ENCODE measurements at places on chromosomes 7 and 10.

DNA sequence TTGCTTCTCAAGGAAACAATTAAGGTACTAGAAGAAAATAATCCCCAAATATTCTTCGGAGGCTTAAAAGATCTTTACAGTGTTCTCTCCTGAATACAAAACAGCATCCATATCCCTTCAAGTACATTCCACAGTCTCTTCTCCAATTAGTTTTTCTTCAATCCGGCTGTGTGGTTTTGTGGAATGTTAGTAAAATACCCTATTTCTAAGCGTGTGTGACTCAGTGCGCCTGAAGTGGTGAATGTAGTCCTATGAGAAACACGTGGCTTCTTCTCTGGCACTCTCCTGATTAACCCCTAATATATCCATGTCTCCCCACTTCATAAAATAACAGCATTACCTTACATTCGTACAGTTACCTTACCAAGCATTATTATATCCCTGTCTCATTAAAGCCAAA is 570.2 kb downstream of the ARL4A start:
- no peak for DNase-seq

DNA sequence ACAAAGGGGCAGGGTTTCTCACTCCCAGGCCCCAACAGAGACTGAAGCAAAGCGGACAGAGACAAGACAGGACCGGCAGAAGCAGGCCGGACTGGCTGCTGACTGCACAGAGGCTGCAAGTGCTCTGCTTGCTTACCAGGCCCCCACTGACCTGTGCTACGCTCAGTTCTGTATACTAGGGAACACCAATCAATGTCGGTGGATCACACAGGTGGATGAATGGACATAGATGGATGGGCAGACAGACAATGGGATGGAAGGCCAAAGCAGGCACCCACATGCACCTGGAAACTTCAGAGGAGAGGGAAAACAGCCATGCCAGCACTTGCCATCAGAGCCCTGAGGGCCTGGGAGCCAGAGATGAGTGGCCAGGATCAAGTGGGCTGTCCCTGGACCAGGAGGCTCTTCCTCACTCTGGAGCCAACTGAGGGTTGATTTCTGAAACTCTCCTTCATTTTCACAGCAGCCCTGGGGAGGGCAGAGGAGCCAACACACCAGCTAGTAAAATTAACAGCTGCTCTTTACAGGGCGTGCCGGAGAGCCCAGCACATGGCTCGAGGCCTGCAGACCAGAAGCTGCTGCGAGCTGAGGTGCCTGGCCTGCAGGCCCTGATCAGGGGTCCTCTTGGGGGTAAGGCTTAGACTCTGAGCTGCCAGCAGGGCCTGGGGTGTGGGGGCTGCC is 243.6 kb downstream of the KCNMA1 start:
- DNase-seq: no peak

- no peak for DNase-seq
Observed at GRCh38 chr10:102612964-102613275, 31.4 kb upstream of the TRIM8 start.

GRCh38 chr10:22341190-22341925 is 3.9 kb upstream of the SPAG6 start:
- no peak for DNase-seq

DNA sequence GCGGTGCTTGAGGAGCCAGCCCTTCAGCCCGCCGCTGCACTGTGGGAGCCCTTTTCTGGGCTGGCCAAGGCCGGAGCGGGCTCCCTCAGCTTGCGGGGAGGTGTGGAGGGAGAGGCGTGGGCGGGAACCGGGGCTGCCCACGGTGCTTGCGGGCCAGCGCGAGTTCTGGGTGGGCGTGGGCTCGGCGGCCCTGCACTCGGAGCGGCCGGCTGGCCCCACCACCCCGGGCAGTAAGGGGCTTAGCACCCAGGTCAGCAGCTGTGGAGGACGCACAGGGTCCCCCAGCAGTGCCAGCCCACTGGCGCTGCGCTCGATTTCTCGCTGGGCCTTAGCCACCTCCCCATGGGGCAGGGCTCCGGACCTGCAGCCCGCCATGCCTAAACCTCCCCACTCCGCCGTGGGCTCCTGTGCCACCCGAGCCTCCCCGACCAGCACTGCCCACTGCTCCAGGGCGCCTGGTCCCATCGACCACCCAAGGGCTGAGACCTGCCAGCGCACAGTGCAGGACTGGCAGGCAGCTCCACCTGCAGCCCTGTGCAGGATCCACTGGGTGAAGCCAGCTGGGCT is 9.5 kb upstream of the GSTO1 start:
- DNase-seq: no peak

- DNase-seq: no peak
Observed at GRCh38 chr7:142863891-142864685, 9.2 kb downstream of the EPHB6 start.

- no peak for DNase-seq
Observed at GRCh38 chr7:151286148-151286547, 37.7 kb upstream of the SMARCD3 start.

GRCh38 chr7:391961-392524 is 102.1 kb downstream of the FOXL3 start:
- DNase-seq: no peak

GRCh38 chr7:33764752-33765451 is 140.4 kb upstream of the BMPER start:
- DNase-seq: no peak

GRCh38 chr7:30436518-30436917 is 42.1 kb downstream of the NOD1 start:
- no peak for DNase-seq

- DNase-seq: no peak
Observed at GRCh38 chr7:141702047-141702567, at the start of gene DENND11. TSS of gene DENND11 (minus strand) at chr7:141702166. CDS start at chr7:141702153, 13 bp downstream.

GRCh38 chr7:111985798-111986197 is 220.4 kb downstream of the DOCK4 start:
- DNase-seq: no peak

DNA sequence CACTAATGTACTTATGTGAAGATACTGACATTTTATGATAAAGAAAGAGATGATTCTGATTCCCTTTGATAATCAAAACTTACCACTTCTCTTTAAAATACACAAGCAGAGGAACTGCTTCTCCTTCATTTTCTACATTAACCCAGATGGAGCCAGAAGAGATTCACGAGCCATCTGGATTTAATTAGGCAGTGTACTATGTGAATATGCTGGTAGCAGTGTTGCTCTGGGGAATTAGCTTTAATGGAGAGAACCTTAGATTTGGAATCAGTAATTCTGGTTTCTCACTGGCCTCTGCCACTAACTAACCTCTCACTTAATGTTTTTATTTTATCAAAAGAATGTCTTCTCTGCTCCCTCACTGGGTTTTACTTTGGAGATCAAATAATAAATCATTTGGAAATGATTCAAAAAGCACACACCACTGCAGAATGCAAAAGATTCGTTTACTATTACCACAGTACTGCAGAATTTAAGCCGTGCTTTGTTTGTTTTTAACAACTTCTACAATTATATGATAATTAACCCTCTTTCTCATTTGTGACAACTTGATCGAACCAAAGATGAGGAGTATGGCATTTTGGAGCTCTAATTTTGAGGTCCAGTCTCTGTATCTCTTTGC is 77.5 kb upstream of the PHYHIPL start:
- no peak for DNase-seq

- DNase-seq: no peak
Observed at GRCh38 chr10:20879136-20879535, 18.0 kb downstream of the NEBL start.

DNA sequence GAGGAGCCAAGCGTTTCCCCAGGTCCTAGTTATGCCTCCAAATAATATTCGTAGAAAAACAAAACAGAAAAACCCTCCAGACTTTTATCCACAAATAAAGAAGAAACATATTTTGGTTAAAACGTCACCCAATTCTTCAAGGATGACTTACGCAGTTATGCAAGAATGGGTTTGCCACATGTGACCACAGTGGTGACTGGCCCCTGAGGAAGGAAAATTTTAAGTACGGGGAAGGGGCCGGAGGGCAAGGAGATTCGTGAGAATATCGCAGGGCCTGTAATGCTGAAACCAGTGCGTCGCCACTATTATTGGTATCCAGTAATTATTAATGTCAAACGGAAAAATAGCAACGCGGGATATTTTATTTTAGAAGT is 537 bp upstream of the MRPS24 start:
- DNase-seq: no peak

GRCh38 chr10:85105614-85106255 is 777.3 kb downstream of the CCSER2 start:
- no peak for DNase-seq

DNA sequence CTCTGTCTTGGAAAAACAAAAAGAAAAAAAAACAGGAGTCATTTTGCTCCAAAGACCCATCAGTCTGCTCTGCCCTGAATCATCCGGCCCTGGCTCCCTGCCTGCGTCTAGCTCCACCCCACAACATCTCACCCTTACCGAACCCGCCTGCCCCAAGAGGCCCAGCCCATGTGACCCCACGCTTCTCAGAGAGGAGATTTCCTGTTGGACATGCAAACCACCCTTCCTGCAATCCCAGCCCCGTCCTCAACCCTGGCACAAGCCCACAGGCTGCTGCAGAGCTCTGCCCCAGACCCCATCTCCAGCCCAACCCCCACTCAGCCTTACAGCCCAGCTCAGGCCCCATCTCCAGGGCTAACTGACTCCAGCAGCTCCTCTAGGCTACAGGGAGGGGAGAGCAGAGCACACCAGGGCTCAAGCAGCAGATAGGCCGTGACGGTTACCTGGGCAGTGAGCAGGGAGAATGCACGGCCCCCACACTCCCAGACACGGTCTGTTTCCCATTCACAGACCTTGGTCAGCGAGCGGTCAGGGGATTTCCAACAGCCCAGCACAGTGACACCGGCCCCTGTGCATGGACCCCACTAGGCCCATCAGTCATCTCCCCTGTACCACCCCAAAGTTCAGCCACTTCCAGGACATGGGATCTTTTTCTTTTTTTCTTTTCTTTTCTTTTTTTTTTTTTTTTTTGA is 69.9 kb upstream of the GTF2I start:
- no peak for DNase-seq

DNA sequence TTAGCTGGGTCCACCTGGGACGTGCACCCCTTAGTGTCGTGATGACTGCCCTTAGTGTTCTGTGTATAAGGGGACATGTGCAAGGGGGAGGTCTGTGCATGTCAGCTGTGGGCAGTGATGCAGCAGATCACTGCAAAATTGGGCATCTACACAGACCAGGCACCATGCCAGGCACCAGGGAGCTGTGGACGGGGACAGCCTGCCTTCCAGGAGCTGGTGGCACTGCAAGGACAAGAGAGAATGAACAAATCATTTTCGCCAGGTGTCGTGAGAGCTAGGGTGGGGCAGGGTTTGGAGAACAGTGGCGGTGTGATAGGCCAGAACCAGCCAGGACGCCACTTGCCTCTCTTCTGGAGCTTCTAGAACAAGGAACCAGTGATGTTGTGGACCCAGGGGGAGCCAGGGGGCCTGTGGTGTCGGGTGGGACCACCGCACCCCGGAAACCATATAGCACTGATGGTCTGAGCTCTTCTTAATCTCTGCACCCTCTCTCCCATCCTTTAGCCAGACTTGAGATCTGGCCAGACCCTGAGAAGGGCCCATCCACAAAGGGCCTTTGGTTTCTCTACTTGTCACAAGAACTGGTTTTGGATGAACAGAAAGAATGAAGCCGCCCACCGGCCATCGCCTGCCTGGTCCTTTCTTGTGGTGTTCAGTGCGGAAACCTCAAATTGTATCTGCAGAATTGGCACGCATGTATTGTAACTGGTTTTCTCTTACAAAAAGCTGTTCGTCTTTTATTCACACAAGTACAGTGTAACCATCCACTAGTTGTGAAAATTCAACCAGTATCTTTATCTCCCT is 30.7 kb downstream of the PRF1 start:
- no peak for DNase-seq

GRCh38 chr10:97612386-97612785 is 20.9 kb downstream of the MORN4 start:
- no peak for DNase-seq

GRCh38 chr10:3400348-3400747 is 227.8 kb upstream of the PITRM1 start:
- no peak for DNase-seq

DNA sequence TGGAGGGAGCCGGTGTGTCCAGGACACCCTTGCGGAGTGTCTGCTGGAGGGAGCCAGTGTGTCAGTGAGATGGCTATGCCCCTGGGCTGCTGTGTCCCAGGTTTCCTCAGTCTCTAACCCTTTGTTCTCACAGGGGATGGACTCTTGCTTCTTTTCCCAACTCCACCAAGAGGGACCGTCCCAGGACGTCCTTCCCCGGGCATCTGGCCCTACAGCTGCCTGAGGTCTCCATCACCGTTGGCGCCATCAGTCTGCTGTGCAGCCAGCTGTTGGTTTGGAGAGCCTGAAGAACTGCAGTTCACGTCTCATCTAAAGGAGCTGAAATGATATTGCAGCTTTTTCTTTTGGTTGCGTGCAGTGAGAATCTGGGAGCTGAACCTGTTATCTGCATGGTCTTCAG is 136.2 kb downstream of the VIPR2 start:
- DNase-seq: no peak

- peak; percentile 25 for DNase-seq
Observed at GRCh38 chr10:122853665-122854313, 8.1 kb upstream of the CUZD1 start.

GRCh38 chr10:90944749-90945148 is 23.9 kb upstream of the ANKRD1 start:
- peak; percentile 65 for DNase-seq

DNA sequence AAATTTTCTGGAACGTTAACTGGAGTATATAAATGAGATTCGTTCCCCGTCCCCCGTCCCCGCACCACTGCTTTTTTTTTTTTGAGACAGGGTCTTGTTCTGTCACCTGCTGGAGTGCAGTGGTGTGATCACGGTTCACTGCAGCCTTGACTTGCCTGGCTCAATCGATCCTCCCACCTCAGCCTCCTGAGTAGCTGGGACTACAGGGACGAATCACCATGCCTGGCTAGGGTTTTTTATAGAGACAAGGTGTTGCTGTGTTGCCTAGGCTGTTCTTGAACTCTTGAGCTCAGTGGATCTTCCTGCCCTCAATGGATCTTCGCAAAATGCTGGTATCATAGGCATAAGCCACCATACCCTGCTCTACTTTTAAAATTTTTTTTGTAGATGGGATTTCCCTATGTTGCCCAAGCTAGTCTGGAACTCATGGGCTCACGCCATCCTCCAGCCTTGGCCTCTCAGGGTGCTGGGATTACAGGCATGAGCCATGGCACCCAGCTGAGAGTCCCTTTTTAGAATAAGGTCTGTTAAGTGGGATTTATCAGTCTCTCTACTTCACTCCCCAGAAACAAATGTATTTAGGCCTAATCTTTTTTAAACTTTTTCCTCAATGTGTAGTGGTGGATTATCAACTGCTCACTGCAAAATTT is 122.9 kb downstream of the LYZL1 start:
- DNase-seq: no peak

DNA sequence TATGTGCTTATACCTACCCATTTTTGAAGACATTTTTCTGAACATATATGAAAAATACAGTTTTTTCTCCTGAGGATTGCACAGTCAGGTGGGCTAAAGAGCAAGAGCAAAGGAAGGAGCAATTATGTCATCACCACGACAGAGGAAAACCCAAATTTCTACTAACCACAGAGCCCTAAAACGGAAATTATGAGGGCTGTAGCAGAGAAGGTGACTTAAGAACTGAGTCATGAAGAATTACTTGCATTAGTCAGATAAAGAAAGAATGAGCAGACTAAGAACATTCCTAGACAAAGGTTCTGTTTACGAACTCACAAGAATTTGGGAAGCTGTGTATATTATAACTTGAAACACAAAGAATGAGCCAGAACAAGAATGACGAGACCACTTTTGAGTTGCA is 974.4 kb downstream of the NXPH1 start:
- DNase-seq: peak; percentile 10

- DNase-seq: no peak
Observed at GRCh38 chr7:24930856-24931255, 49.1 kb downstream of the OSBPL3 start.
